ENCODE measurements at places on chromosomes 16 and 17.

GRCh38 chr17:78131172-78132083 is 857 bp downstream of the TMC8 start:
- peak; percentile 60 for DNase-seq

DNA sequence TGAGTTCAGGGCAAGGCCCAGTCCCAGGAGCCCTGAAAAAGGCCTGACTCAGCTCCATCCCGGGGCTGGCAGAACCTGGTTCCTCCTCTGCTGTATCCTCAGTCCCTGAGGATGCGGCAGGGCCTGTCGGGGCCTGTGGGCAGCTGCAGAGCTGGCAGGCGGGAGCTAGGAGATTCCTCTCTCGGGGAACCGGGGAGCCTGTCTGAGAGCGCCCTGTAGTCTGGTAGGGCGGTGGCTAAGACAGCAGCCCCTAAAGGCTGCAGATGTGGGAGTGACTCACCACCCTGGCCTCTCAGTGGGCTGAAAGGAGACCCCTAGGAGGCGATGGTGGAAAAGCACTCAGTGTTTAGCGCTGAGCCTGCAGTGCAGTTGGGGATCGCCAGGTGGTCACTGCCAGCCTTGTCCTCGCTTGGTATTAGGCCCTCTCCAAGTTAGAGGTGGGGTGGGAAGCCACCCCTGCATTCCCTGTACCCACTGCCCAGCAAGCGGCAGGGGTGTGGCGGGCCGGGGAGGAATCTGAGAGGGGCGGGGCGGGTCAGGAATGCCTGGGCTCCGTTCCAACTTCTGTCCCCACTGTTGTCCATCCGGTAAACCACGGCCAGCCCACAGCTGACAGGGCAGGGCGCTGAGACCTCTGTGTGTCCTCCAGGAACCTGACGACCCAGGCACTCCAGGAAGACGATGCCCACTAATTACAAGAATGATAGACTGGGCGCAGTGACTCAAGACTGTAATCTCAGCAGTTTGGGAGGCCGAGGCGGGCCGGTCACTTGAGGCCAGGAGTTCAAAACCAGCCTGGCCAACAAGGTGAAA is 29.5 kb upstream of the CDH1 start:
- no peak for DNase-seq

- DNase-seq: no peak
Measured at GRCh38 chr17:75791254-75791653, 6.6 kb downstream of the UNK start.

DNA sequence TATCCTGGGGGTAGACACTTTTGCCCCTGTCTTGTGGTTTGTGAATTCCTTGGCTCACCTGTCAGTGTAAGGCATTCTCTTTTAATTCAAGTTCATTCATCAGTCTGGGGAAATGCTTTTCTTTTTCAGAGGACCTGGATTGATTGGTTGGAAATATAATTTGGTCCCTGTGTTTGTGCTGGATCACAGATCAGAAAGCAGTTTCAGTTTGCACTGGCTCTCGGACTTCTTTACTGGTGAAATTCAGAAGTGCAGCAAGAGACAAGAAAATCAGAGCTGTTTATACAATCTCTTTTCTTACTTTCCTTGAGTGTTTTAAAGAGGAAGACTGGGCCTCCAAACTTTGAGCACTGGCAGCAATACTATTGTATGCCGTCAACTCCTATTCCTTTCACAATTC is 161.8 kb upstream of the KCNJ16 start:
- no peak for DNase-seq

DNA sequence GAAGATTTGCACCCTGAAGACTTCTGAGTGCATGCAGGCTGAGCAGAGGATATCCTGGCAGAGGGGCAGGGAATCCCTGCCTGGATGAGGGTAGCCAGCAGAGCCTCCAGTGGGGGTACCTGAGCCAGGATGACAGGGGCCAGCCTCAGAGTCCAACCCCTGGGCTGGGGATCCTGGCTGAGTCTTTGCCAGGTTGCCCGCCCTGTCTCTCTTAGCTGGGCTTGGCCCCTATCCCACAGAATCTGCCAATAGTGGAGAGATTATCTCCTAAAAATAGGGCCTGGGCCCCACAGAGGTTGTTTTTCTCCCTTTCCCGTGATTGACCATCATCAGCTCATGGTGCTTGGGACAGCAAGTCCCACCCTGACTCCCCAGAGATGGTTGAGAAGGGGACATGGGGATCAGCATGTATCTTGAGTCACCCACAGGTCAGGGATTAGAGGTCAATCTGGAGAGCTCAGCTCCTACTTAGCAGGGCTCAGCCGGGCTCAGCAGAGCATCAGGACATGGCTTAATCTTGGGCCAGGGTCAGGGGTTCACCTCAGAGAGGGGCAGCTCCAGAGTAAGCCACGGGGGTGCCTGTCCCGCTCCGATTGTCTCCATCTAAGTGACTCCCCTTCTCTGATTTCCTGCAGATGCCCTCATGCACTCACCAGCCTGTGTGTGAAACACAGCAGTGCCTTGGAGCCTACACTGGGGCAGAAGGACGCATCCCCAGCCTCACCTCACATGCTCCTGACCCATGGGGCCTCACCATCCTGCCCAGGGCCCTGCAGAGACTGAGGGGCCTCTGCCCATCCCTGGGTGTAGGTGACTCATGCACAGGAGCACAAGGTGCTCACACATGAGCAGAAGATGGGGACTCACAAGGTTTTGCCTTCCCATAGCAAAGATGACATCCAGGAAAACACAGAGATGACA is 11.5 kb downstream of the CDH16 start:
- DNase-seq: no peak

DNA sequence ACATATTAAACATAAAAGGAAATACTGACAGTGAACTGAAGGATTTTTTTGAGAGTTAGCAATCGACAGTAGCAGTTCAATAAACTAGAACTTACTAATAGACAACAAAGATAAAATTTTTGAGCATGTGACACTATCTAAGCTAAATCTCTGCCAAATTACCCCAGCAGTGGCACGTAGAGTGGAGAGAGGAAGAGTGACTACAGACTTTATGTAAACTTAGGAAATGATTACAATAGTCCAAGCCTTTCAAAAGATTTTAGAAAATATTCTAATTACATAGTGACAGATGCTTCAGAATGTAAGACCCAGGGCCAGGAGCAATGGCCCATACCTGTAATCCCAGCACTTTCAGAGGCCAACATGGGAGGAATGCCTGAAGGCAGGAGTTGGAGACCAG is 52.4 kb downstream of the CFDP1 start:
- no peak for DNase-seq

DNA sequence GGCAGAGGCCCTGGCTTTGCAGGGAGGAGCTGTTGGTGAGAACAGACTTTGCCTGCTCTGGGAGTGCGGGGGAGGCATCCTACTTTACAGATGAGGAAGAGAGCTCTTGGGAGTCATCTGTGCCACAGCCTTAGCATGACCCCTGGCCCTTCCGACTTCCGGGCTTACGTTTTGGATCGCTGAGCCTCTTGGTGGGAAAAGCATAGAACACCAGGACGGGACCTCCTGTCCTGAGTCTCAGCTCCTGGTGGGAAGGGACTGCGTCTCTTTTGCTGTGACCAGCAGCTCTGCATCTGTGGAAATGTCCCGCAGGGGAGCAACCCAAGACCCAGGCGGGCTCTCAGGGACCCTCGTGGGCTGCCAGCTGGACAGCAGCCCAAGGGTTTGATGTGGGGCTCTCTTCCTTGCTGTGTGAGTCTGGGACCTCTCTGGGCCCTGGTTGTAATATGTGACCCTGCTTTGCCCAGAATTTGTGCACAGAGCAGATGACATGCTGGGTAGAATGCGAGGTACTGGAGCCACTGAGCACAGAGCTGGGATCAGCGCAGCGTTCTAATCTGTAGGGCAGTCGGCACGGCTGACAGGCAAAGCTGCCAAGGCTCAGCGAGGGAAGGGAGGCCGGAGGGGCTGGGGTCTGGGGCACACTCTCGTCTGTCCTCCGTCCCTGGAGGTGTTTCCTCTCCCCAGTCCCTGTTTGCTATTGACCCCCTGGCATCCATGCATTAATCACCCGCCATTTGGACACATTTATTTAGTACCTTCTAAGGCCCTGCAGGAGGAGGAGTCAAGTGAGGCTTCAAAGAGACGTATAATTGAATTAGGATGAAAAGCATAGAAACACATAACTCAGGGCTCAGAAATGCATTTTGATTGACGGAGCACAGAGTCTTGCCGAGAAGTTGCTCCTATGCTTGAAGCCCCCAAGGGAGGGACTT is 64.0 kb downstream of the NT5M start:
- DNase-seq: no peak

GRCh38 chr16:13298666-13299065 is 397.3 kb downstream of the SHISA9 start:
- no peak for DNase-seq

DNA sequence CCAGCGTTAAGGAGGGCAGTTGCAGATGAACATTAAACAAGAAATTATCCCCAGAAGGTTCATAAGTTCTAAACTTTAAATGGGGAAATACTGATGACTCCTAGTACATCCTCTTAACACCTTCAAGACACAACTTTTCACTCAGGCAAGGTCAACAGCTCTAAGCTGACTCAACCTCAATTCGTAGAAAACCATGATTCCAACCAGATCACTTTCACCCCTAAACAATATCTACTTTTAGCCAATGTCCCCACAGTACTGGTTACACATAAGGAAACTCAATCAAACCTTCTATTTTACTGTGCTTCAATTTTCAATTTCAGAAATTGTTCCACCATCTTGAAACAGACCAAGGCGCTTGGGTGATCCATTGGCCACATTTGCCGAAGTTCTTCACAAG is 2.3 kb downstream of the CDYL2 start:
- DNase-seq: no peak

DNA sequence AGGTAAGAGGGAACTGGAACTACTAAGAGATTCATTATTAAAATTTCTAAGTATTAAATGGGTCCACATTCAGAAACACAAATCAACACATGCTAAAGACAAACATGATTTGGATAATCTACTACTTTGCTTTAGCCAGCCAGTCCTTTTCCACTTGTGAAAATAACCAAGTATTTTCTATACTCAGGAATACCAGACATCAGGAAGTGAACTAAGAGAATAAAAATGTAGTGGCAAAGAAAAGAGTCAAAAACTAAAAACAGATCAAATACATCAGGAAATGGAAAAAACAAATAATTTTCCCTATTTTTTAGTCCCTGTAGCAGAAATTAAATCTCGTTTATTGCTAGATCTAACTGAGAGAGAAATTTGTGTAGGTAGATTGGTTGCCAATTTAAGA is 78.0 kb downstream of the MYO1D start:
- no peak for DNase-seq

DNA sequence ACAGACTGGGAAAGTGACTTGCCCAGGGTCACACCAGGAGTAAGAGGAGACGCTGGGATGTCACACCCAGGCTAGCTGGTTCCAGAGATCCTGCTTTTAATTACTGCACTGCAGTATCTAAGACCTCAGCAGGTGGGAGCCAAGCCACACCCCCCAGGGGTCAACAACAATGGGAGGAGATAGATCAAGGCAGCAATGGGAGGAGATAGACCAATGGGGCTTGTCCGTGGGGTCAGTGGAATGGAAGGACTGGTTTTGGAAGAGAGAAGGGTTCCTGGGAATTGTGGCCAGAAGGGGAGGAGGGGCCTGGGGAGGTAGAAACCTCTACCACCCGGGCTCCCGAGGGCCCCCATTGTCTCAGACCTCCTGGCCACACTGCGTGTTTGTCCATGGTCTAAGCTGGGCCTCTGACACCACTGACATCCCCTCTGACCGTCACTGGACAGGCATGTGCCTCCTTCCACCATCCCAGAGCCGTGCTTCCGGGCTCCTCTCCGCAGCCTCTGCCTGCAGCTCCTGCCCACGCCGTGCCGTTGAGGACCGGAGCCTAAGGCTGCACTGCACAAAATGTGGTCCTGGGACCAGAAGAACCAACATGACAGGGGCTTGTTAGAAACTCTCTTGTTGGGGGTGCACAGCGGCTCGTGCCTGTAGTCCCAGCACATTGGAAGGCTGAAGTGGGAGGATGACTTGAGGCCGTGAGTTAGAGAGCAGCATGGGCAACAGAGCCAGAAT is 69.8 kb upstream of the RPH3AL start:
- DNase-seq: no peak

DNA sequence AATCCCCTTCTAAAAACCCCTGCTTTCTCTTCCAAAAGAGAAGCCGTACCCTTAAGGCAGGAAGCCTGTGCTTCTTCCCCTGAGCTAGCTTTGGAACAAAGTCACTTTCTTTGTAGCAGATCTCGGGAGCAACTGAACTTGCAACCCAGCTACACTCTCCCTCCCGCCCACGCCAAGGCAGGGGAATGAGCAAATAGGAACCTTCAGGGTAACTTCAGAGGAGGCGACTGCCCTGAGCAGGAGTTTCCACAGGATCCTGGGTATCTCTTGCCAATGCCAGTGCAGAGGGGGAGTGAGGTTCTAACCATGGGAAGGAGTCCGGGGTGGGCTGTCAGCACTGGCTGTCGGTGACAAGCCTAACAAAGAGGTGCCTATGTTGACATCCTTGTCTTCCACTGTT is 5.9 kb upstream of the PIRT start:
- DNase-seq: peak; percentile 11

DNA sequence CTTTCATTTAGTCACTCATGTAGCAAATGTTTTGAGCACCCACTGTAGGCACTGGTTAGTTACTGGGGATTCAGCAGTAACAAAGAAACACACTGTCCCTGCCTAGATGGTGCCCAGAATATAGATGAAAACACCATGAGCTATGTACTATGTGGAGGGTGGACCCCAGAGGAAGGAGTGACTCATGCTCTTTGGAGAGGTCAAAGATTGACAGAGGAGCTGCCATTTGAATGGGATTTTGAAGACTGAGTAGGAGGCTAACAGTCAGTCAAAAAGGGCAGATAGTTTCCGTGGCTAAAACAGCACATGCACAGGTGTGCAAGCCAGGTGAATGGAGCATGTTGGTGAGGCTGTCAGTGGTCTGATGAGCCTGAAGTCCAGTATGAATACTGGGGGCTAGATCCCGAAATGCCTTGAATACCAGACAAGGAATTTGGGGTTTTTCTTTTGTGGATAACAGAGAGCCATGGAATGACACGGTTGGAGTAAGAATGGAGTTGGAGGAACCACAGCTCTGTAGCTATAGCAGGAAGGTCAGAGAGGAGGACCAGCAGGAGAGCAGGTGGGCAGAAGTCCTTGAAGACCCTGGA is 6.1 kb downstream of the IL21R start:
- DNase-seq: peak; percentile 36

GRCh38 chr17:74089869-74090464 is 113.5 kb upstream of the RPL38 start:
- peak; percentile 76 for DNase-seq

GRCh38 chr17:63623786-63624530 is 1.7 kb downstream of the MAP3K3 start:
- DNase-seq: no peak

GRCh38 chr17:75367312-75367711 is 38.2 kb downstream of the GRB2 start:
- no peak for DNase-seq

DNA sequence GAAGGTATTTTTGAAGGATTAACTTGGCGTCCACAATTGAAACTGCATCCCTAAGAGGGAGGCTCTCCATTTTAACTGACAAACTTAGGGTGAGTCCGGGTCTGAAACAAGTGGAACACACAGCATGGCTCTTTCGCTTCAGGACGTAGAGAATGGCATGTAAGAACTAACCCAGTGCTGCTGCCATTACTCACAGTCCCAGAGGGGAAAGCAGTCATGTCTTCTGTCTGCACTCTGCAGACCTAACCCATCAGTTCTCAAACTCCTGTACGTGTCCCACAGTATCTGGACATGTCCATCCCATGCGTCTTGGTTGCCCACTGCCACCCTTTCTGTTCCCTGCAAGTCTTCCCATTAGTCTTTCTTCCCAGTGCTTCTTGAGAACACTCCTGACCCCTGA is 563 bp downstream of the ST6GALNAC1 start:
- DNase-seq: no peak
